Amniotic epithelial cell (primary cell): ENCODE measurements at places on chromosomes 6 and 20.
A peak's percentile ranks its signal among the peaks of the same experiment; 100 is the strongest.

GRCh38 chr20:14333721-14334120 is 3.7 kb downstream of the FLRT3 start:
- no peak for DNase-seq

- no peak for DNase-seq
These were observed 140.5 kb downstream of the FNDC1 start for GRCh38 chr6:159309723-159310122.

DNA sequence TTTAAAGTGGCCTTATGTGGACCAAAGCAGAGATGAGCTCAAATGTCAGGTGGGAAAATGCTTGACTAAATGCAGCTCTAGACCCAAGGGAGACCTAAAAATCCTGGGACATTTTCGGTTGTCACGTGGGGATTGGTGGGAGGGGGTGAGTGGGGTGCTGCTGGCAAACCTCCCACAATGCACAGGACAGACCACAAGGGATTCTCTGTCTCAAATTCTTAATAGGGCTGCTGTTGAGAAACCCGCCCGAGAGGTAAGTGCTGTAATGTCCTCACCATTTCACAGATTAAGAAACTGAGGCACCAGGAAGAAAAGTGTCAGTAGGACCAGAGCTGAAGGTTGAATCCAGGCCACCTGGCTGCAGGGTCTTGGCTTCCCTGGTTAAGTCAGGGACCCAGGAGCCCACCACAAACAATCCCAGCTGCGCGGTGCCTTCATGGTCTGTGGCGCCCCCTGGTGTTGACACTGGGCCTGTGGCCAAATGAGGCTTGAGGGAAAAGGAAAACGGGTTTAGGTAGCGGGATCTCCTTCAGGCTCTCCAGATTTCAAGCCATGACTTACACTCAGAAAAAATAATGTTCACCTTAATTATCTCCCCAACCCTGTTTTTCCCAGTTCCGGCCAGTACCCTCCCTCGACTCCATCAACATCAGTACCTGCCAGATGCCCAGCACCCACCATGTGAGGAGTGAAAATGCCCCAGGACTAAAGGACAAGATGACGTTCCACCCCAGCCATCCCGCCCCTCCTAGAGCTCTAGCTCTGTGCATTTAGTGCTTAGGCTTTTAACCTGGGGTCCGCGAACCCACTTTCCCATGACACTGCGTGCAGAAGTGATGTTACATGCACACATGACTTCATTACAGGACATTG is 7.2 kb downstream of the HLA-G start:
- no peak for DNase-seq

DNA sequence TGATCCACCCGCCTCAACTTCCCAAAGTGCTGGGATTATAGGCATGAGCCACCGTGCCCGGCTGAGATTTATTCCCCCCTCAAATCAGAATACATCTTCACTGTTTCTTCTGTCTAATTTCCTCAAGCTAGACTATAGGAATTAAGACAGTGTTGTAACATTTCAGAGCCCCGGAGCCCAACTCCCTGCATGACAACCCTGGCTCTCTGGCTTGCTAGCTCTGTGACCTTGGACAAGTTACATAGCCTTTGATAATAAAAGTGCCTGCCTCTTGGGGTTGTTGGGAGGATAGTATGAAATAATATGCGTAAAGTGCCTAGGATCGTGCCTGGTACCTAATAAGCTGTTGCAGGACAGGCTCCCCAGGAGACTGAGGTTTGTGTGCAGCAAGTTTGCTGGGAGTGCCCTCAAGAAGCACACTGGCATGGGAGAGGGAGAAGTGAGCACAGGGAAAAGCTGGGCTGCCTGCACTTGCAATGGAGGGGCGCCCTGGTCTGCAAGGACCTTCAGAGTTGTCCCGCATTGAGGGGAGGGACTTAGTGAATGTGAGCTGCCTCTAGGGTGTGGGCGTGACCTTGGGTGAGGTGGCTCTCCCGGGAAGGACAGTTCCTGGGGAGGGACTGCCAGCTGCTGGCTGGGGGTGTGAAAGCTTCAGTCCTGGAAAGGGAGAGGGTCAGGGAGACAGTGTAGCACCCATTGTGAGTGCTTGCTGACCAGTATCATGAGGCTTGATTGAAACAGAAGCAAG is 43.4 kb downstream of the TAF8 start:
- no peak for DNase-seq

- DNase-seq, result no peak
These were observed 3.1 kb upstream of the MRGBP start for GRCh38 chr20:62792940-62793756.

DNA sequence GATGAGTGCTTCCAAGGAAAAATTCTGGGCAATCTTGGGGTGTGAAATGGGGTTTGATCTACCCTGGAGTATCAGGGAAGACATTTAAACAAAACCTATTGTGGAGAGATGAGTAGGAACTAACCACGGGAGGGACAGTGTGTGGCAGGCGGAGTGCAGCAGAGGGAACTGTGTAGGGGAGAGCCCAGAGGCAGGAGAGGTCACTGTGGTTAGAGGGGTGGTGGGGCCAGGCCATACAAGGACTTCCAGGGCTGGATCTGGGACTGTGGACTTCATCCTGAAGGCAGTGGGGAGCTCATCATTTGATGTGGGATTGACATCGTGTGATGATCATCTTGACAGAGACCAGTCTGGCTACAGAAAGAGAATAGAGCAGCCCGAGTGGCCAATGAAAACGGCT is 89.0 kb downstream of the TOX2 start:
- no peak for DNase-seq

DNA sequence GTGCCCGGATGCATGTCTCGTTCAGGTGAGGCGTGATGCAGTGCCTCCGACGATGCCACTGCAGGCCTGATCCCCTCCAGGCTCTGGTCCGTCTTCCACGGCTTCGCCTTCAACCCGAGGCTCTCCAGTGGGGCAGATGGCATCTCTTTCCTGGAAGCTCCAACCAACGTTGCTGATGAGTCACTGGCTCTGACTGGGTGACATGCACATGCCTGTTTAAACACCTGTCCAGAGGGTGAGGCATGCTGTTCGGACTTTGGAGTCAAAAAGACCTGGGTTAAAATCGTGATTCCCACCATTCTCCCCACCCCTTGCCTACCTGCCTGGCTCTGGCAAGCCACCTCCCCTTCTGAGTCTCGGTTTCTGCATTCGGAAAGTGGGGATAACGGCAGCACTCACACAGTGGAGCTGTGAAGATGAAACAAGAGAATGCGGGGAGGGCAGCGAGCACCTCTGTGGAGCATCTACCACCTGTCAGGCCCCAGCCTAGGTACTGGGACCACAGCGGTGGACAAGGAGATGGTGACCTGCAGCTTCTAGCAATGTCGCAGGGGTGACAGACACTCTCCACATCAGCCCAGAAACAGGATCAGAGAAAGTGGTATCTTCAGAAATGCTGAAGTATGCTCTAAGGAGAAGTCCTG is 8.5 kb upstream of the EDN3 start:
- DNase-seq, result no peak

GRCh38 chr6:131368198-131368911 is 204.7 kb upstream of the ARG1 start:
- no peak for DNase-seq

- DNase-seq, result no peak
These were observed 150.9 kb downstream of the ARID1B start for GRCh38 chr6:156928126-156928525.

GRCh38 chr6:23790756-23791155 is 335.3 kb upstream of the NRSN1 start:
- no peak for DNase-seq

GRCh38 chr20:2164966-2165365 is 63.3 kb downstream of the STK35 start:
- no peak for DNase-seq

DNA sequence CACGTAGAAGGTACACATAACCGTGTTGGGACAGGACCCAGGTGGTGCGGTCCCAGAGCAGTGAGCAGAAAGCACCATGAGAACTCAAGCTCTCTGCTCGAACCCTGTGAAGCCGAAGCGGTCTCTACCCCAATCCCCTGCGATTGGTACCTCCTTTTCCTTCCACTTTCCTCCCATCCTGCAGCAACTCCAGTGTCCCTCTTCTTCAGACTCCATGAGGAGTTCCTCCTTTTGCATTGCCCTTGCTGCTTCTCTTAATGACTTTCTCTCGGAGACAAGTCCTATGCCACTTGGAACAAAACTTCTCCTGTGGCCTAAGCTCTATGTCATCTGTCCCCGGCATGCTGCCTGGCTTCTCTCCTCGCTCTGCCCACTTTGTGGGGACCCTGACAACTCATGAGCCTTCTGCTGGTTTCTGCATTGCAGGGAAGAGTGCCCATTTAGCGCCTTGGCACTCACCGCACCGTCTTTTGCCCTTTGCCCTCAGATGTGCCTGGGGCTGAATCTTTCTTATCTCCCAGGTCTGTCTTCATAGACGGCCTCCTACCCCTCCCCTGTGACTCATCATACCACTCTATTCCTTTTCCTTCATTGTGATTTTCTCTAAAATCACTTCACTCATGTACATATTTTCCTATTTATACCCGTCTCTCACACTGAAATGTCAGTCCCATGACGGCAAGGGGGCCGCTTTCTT is 9.2 kb upstream of the ZNF831 start:
- no peak for DNase-seq

GRCh38 chr6:6474170-6474920 is 114.2 kb upstream of the LY86 start:
- no peak for DNase-seq

DNA sequence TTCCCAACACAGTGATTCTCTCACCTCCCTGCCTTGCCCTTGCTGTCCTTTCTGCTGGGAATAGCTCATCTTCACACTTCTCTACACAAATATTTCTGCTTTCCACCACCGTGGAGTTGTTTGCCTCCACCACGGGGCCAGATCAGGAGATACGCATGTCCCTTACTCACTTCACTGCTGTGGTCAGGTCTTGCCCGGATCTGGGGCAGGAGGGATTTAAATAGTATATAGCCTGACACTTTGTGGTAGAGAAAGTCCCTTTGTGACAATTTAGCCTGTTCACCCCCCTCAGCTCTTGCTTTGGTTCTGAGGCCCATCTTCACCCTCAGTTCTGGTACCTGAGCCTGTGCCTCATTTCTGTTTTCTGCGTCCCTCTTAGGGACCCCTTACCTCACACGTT is 92.6 kb upstream of the PREP start:
- DNase-seq, result no peak

DNA sequence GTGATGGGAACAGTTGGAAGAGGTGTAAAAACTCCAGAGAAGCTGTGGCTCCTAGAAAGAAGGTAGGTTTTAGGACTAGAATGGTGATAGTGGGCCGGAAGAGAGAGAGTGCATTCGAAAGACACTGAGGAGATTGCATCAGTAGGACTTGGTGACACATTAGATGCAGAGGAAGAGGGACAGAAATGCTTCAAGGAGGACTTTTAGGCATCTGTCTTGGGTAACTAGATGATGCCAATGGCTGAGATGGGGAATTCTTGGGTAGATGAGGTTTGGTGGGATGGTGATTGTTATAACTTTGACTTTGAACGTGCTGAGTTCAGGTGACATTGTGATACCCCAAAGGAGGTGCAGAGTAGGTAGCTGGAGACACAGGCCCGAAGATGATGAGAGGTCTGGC is 196.5 kb downstream of the GMPR start:
- no peak for DNase-seq

- peak; percentile 98 for DNase-seq
These were observed 163.5 kb upstream of the CDYL start for GRCh38 chr6:4612636-4613171.
